Stimulated activated CD8-positive, alpha-beta memory T cell treated with anti-CD3 and anti-CD28 coated beads, Interleukin-2, amount 100 ng/mL, for 1 hour (primary cell): ENCODE measurements at places on chromosomes 12 and 14.

DNA sequence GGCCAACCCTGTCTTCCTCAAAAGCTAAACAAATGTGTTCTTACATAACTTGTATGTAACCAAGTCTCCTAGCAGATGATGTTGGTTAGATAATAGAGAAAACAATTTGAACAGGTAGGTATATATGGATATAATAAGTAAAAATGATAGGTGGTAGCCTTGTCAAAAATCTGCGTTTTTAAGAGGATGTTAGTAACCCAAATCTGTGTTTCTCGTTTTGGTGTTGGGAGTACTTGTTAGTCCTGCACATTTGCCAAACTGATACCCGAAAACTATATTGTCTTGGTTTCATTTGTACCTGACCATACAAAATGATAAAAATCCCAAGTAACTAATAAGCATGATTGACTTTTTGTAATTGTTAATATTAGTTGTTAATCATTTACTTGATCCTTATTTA, 8.1 kb downstream of the SRSF5 start:
- DNase-seq, result no peak

DNA sequence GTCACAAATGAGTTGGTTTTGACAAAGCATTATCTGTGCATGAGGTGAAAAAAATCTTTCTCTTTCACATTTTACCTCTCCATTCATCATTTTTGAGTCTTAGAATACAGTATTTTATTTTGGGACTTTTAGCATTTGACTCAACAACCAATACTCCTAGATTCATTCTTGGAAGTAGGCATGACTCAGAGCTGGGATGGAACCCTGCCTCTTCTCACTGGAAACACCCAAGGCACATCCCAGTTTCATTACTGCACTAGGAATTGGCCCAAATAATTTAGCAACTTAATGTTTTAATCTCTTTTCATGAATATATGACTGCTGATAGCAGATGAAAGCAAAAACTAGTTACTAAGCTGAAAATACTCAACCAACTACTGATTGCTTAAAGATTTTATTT, 3.3 kb upstream of the PDZRN4 start:
- DNase-seq, result no peak

- no peak for DNase-seq
These were observed 267.1 kb downstream of the LRFN5 start for GRCh38 chr14:41873686-41874317.

- DNase-seq, result no peak
These were observed 75.4 kb downstream of the GRIP1 start for GRCh38 chr12:66603461-66603860.

DNA sequence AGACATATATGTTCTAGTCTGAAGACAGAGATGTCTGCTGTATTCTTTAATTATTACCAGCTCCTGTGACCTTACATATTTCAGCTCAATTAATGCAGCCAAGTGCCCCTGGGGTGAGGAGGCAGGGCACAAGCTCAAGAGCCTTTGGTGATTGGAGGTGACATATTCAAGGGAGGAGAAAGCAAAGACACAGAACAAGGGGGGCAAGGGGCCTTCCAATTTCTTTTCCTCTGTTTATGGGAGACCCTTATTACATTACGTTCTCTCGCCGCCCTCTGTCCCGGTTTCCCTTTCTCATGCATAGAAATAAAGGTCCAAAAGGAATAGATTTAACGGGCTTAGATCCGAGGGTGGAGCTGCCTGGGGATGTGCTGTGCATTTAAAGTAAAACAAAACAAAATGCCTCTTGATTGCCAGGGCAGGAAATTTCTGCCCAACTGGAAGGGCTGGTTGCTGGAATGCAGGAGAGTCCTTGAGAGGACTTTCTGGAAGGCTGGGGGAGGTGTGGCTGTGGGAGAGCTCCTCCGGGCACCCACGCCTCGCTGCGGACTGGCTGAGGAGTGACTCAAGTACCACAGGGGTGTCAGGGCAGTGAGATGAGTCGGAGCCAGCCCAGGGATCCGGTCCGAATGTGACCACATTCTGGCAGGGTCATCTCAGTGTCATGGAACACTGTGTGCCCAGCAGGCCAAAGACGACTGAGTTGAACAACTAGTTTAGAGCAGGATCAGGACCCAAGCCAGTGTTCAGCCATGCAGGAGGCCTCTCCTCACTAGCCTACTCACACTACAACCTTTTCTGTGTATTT, 32.1 kb upstream of the GSG1 start:
- no peak for DNase-seq

- DNase-seq, result no peak
These were observed 234.8 kb upstream of the TMPO start for GRCh38 chr12:98280621-98281020.

DNA sequence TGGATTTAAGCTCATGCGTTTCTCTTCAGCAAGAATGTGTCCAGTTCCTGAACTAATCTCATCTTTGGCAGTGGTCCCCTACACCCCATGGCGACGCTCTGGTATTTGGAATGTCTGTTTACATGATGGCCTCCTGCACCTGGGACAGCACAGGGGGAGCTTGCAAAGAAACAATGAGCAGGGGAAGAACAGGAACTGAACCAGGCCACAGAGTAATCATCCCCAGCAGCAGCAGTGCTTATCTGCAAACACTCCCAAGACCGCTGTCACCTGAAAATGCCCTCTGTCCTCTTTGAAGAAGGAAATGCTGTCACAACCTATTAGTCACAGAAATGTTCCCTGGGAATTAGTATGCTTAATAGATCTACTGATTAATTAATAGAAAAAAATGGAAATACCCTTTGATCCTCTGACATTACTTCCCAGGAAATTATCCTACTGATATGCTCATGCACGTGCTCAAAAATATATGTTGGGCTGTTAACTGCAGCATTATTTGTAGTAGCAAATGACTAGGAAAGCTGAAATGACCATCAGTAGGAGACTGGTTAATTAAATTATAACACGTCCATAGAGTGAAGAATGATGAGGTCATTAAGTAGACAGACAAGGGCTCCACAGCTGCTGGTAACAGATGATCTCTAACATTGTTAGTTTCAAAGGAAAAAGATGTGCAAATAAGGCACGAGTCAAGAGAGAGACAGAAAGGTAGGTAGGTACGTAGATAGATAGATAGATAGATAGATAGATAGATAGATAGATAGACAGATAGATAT, 279.3 kb upstream of the FLRT2 start:
- no peak for DNase-seq

DNA sequence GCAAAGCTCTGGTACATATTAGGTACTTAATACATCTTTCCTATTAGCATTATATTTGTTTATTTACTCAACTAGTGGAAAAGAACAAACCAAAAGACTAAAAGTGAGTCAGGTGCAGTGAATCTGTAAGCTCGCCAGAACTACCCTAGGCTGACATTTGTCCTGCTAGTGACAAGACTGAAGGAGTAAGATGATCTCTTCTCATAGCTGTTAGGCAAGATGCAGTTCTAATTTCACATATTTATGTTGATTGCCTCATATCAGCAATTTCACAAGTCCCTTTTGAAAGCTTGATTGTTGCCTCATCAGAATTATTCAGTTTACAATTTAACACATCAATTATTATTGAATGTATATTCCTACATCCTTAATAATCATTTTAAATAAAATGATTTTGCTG, 293.0 kb upstream of the NAV3 start:
- DNase-seq, result no peak
